Endothelial cell (in vitro differentiated cells): ENCODE measurements at places on chromosomes 2 and 18.

GRCh38 chr2:41965909-41966295 is 81.9 kb upstream of the PKDCC start:
- no peak for DNase-seq

DNA sequence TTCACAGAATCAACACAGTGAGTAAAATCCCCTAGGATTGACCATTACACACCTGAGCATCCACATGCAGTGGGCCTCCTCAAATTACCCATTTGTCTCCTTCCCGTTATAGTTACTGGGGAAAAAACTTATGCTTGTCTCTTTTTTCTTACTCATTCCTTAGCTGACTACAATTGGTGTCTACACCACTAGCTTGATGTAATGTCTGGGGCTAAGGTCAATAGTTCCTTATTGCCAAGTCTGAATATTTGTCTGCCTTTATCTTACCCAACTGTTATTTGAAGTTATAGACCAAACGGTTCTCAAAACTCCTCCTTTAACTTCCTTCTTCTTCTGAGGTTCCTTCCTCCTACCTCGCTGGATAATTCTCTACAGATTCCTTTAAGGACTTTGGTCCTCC is 41.9 kb upstream of the TMEM17 start:
- no peak for DNase-seq

- no peak for DNase-seq
Observed at GRCh38 chr2:191778041-191778440, 68.8 kb downstream of the CAVIN2 start.

GRCh38 chr2:24048769-24049484 is 614 bp upstream of the FKBP1B start:
- no peak for DNase-seq

DNA sequence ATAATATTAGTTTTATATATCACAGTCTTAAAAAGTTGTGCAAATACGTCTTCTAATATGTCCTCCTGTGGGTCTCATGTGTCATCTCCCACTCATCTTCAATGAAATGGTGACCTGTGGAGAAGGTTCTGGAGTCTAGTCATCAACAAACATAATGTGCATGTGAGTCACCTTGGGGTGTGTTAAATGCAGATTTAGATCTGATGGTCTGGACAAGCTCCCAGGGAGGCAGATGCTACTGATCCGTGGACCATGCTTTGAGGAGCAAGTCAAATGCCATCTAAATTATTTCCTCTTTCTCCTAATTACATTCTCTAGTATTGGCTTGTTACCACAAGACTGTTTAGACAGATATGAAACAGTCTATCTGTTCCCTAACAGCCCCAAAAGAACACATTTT is 210.9 kb downstream of the CD226 start:
- no peak for DNase-seq

DNA sequence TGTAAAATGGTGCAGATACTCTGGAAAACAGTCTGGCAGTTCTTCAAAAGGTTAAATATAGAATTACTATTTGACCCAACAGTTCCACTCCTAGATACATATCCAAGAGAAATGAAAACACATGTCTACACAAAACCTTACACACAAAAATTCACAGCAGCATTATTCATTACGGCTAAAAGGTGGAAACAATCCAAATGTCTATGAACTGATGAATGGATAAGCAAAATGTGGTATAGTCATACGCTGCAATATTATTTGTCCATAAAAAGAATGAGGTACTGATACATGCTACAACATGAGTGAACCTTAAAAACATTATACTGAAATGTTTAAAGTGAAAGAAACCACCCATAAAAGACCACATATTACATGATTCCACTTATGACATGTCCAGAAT is 4.0 kb downstream of the CYP27C1 start:
- DNase-seq, result no peak

DNA sequence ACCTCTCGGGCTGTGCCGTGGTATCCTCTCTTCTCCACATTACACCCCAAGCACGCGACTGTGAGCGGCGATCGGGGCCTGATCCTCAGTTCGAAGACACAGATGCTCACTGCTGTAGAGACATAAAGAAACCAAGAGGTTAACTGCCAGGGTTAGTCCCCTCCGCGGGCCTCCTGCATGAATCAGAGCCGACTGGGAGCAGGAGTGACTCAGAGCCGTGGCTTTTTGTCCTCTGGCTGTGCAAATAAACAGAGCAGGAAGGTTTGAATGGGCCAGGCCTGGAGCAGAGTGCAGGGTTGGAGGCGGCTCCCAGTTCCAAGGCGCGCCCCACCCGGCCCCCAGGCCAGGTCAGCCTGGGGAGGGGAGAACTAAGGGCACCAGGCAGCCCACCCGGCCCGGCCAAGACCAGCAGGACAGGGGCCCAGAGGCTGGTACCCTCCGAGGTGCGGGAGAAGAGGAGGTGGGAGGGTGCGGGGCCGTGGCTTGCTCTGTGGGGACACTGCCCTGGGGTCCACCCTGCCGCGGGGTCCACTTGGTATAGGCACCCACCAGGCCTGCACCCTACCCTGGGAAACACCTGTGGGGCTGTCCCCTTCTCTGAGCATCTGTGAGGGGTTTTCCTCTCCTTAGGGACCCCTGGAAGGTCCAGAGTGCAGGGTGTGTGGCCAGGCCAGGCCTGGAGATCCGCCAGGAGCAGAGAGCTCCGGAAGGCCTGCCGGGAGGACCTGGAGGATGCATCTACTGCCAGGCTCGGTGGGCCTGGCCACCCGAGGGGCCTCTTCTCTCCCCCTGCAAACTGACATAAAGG is 16.5 kb downstream of the TWIST2 start:
- peak; percentile 43 for DNase-seq

- DNase-seq, result no peak
Observed at GRCh38 chr18:44423814-44424644, 256.7 kb upstream of the SETBP1 start.

GRCh38 chr18:49722477-49722876 is 90.9 kb downstream of the ACAA2 start:
- DNase-seq, result no peak

- no peak for DNase-seq
Observed at GRCh38 chr18:45370255-45371010, 244.8 kb upstream of the SLC14A2 start.

GRCh38 chr18:69898241-69898861 is 49.3 kb downstream of the CD226 start:
- DNase-seq, result no peak

DNA sequence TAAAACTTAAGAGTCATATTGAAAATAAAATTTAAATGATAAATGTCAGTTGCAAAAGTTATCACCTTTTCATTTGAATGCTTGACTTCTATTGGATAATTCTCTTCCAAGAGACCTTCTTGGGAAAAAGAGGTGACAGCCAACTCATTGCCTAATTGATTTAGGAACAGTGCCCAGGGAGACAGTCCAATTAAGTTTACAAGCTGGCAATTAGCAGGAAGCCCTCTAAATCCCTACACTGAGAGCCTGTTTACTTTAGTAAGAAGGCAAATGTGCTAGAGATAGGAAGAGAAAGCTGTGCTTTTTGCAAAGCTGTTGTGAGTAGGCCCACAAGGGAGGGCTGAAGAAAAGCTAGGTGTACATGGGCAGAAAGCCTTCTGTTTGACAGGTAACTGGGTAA is 189.1 kb downstream of the WDPCP start:
- DNase-seq, result no peak

DNA sequence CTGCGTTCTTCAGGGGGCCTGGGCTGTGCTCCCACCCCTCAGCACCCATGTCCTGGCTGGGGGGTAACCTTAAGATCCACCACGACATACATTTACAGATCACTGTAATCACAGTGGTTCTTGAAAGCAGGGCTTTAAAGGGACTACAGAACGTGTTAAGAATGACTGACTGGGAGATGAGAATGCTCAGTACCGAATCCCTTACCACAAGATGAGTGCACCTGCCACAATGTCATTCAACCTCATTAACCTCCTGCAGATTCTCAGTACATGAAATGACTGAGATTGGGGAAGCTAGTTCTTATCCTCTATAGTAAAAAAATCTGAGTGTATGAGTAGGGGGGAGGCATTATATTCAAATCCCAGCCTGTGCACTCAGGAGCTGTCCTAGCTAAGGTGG is 10.5 kb upstream of the PIEZO2 start:
- no peak for DNase-seq

- no peak for DNase-seq
Observed at GRCh38 chr2:219081701-219082331, 21.1 kb upstream of the IHH start.

- DNase-seq, result no peak
Observed at GRCh38 chr2:179051250-179051649, 1.3 kb upstream of the CCDC141 start.

DNA sequence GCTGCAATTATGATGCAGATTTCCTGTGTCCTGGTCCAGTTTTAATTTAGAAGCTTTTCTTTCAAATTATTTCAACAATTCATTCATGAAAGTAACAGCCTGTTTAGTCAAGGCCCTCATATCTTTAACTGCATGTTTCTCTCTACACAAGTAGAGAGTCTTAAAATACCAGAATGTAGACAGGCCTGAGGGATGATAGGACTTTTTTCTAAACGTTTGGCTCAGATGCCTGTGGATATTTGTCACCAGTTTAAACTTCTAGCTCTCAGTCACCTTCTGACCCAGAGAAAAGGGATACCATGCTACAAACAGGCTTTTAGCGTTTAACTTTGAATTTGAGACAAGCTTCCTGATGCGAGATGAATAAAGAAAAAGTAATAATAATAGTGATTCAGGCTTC is 15.7 kb downstream of the COL5A2 start:
- no peak for DNase-seq

- no peak for DNase-seq
Observed at GRCh38 chr2:128681507-128681906, 362.8 kb upstream of the HS6ST1 start.

DNA sequence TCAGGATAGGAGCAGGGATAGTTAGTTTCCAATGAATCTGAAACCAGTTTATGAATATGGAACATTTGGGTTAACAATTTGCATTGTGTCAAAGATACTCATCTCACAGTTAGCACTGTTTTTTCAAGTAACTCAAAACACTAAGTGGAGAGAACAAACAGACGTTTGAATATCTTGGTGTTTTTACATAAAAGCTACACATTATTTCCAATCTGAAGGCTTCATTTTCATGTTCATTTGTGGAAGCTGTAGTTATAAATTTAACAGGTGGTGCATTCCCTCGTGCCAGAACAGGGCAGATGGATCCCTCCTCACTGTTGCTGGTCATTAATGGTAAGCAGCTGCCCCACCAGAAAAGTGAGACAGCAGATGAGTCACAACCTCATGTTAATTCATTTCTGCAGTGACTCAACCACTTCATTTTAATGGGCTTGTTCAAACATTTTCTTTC is 286.9 kb downstream of the TMX3 start:
- DNase-seq, result no peak

DNA sequence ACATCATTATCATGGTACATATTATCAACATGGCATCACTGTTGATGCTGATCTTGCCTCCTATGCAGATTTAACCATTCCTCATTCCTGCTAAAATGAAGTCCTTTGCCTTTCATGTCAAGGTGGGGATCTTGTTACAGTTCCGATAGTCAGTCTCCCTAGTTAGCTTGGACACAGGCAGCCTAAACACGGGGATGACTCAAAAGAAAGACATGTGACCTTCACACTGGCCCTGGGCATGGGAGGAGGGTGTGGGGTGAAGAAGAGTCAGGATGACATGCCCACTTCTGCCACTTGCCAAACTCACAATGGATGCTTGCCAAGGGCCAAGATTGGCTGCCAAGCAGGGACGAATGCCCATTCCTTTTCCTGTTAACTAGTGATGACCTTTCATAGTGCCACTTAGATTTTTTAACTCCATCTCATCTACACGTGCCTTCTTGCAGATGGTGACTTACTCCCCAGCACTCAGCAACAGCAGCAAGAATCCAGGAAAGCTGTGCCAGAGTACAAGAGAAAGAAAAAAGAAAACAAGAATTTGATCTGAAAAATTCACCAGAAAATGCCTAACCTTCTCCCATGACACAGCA is 13.9 kb upstream of the SLC1A4 start:
- no peak for DNase-seq

- peak; percentile 26 for DNase-seq
Observed at GRCh38 chr2:149313512-149313972, 16.8 kb upstream of the LYPD6 start.

DNA sequence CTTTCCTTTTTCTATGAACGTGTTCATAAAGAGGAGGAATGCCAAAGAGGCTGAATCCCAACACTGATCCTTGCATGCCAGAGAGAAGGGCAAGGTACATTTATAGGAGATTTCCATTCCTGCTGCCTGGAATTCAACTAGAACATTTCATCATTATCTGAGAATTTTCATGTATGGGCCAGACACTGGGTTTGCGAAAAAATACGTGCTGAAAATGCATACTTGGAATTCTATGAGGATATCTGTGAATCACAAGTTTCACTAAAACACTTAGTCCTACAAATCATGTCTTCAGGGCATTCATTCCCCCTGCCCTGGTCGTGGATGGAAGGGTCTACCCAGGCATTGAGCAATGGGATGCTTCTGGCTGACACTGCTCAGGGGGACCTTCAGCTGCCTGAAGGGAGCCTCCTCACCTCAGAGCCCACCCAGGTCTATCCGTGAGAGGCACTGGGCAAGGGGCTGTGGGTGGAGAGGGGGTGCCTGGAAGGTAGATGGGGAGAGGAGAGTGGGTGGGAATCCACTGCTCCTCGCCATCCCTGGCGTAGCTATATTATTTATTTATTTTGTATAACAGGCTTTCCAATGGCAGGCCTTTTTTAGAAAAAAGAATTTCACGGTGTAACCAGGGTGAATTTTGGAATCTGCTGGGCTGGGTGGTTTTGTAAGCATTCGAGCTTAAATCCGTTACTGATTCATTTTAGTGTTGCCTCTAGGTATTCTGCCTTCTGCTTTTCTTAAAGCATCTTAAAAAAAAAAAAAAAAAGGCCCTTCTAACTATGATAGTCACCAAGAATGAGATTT is 560.6 kb upstream of the ID2 start:
- DNase-seq, result no peak

DNA sequence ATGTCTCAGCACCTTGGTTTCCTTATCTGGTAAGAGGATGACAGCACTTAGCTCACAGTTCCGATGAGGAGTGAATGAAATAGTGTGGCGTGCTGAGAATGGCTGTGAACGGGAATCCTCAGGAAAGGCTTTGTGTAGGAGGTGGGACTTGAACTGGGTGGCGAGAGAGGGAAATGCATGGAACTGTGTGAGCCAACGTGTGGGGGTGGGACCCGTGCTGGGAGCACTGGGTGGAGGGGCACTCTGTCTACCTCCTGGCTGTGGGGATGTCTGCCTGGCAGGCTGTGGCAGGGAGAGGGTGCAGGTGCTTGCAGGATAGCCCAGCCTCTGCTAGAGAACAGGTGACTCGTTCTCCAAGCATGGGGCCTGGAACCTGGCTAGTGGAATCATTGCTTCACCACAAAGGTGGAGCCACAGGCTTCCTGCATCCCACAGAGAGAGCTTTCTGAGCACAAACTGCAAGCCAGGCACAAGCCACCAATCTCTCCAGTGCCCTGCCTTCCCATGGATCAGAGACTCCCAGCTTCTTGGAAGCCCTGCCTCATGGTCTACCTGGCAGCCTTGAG is 145.2 kb downstream of the CELF4 start:
- no peak for DNase-seq

GRCh38 chr18:13418013-13418710 is 199.6 kb downstream of the LDLRAD4 start:
- DNase-seq, result no peak

DNA sequence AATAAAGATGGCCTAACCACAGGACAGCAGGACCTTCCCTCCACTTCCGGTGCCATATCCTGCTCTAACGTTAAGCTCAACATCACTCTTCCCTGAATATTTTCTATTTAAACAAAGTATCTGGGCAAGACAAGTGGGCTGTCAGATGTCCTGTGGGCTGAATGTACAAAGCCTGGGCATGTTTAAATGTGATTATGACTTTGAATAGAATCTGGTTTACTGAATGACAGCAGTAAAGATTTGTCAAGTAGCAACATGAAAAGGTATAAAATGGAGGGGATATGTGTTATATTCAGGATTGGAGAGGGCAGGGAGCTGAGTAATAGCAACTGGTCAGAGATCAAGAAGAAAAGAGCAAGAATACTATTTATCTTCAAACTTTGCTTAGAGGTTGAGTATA is 540.9 kb downstream of the NRXN1 start:
- no peak for DNase-seq
